ENCODE measurements at places on chromosomes 6 and 20.

DNA sequence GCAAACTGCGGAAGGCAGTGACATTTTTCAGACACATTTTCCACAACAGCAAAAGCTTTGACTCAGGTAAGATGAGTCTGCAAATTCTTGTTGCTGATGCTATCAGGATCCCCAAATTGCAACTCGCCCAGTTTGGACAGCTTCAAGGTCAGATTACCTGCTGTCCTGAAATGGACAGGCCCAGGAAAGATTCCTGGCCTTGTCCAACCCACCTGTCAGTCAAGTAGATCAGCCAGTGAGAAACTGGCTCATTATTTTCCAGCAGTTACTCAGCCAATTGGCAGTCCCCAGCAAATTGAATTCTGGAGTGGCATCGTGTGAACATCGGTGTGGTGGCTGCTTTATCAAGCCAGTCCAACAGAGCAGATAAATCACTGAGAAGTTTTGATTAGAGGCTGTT lies 84.5 kb upstream of the SNAP25 start:
- DNase-seq: no peak

- no peak for DNase-seq
Observed at GRCh38 chr6:108673602-108674001, 112.9 kb downstream of the FOXO3 start.

DNA sequence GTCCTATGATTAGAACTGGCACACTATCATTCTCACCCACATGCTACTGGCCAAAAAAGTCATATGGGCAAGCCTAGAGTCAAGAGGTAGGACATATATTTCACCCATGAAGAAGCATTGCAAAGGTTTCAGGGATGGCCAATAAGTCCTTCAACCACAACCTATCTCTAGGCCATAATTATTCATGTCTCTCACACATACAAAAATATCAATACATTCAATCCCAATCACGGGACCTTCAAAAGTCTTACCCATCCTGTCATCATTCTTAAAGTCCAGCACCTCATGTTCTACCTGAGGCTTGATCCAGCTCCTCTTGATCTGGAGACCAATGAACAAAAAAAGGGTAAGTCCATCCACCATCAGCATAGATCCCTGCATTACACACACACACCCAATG lies 12.6 kb upstream of the BTN1A1 start:
- DNase-seq: no peak

DNA sequence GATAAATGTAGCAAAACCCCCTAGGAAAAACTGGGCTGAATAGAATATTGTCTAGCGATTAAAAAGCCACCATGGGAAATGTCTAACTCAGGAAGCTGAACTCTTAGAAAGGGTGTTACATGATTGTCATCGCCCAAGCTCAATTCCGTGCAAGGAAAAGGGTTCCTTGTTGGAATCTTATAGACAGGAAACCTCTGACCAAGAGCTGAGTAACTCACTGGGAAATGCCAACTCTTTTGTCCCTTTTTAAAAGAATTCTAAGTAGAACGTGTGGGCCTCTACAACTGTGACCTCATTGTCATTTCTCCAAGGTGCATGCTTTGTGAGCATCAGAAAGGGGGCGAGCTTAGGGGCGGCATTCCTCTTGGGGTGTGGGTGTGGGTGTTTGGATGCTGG lies 88.1 kb downstream of the SYNJ2 start:
- DNase-seq: no peak

GRCh38 chr6:26029570-26029856 lies 57.7 kb upstream of the HFE start:
- DNase-seq: no peak

- no peak for DNase-seq
Observed at GRCh38 chr20:34791289-34792020, 34.0 kb downstream of the NCOA6 start.

Data from BE2C (cell line).